GF-D8 (cell line): ENCODE measurements at places on chromosomes 4 and X.

GRCh38 chr4:80362578-80363181 lies 27.1 kb downstream of the CFAP299 start:
- DNase-seq: no peak

DNA sequence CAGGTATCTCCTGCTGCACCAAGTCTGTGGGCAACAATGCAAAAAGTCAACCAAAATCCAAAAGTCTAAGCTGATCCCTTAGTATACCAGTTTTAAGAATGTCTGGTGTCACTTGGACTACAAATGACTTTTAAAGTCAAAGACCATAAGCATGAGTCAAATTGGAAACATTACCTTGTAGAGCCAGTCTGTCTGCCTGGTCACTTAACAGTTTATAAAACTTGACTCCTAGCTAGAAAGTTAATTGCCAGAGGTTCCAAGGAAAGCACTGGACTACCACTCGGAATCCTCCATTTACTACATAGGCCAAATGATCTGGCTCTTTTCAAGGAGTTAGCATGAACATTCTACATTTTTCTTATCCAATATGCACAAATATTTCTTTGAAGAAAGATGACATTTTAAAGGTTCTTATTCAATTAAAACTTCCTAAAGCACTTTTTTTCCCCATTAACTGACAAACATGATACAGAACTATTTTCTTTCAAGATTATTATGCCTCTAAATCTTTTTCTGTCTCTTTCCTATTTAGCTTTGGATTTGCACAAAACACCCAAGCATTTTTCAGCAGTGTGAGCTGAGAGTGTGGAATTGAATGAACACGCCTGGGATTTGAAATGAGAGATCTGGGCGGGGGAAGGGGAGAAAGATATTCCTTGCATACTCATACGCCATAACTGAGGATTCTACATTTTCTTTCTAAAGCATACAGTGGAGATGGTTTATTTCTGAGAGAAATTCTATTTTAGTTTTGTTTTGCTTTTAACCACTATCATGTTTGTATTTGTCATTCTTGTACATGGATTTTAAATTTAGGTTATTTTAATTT lies 188.4 kb downstream of the SHROOM3 start:
- DNase-seq: no peak

GRCh38 chr4:107299646-107300045 lies 263.5 kb upstream of the DKK2 start:
- no peak for DNase-seq

DNA sequence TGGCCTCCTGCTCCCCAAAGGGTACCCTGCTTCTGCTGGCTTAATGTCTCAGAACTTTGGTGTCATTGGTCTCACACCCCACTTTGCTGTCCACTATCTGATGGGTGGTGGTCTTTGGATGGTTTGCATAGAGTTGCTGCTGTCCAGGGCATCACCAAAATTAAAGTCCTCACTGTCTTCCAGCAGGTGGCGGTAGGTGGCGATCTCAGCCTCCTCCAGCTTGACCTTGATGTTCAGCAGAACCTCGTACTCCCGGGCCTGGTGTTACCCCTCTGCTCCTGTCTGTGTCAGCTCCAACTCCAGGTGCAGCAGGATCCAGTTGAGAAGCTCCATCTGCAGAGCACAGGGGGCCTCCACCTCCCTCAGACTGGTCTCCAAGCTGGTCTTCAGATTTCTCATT lies 1169.5 kb upstream of the PABPC4L start:
- DNase-seq: no peak

DNA sequence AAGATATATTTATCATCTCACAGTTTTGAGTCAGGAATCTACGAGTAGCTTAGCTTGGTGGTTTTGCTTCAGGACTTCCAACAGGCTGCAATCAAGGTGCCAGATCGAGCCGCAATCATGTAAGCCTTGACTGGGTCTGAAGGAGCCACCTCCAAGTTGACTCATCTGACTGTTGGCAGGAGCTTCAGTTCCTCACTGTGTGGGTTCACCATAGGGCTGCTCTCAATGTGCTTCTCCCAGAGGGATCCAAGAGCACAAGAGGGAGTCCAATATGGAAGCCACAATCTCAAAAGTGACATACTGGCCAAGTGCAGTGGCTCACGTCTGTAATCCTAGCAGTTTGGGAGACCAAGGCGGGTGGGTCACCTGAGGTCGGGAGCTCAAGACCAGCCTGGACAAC lies 26.5 kb downstream of the DCHS2 start:
- no peak for DNase-seq

GRCh38 chr4:183758061-183758757 lies 99.1 kb downstream of the TRAPPC11 start:
- no peak for DNase-seq

- no peak for DNase-seq
These were observed 157.3 kb upstream of the RAPGEF2 start for GRCh38 chr4:158945529-158946108.

- no peak for DNase-seq
These were observed 665.6 kb upstream of the CPEB2 start for GRCh38 chr4:14336656-14337055.

- DNase-seq: no peak
These were observed at the start of gene BEX3 for GRCh38 chrX:103376118-103376978. Gene BEX3 (plus strand): TSS chrX:103376538. CDS start chrX:103377522, 984 bp downstream.

GRCh38 chrX:23637187-23637586 lies 30.1 kb upstream of the PRDX4 start:
- no peak for DNase-seq

- no peak for DNase-seq
These were observed 78.9 kb upstream of the FMR1 start for GRCh38 chrX:147832707-147833348.

DNA sequence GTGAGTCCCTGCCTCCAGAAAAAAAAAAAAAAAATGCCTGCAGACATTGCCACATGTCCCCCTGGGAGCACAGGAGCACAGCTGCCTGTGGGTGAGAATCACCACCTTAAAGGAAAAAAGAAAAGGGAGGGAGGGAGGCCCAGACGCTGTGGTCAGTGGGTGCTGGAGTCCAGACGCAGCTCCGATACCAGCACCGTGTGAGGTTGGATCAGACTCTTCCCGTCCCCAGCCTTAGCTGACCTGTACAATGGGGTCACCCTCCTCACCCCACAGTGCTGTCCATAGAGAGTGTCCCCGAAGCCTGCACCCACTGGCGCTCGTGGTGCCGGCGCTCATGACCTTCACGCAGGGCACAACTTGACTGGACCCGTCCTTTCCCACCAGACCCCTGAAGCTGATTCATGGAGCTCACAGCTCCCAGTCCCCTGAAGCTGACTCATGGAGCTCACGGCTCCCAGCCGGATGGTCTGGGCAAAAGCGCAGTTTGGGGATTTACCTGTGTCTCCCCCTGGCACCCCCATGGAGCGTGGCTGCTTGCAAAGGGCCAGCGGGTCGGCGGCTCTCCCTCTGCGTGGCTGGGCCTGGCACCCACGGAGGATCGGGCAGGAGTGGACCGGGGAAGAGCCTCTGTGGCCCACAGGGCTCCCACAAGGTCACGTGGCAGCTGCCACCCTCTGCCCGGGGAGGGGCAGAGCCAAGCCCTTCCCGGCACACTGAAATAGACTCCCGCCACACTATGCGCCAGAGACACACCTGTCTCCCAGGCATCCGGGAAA lies 31.4 kb downstream of the ABLIM2 start:
- no peak for DNase-seq

- DNase-seq: no peak
These were observed 181.3 kb upstream of the KLF3 start for GRCh38 chr4:38482696-38483095.

DNA sequence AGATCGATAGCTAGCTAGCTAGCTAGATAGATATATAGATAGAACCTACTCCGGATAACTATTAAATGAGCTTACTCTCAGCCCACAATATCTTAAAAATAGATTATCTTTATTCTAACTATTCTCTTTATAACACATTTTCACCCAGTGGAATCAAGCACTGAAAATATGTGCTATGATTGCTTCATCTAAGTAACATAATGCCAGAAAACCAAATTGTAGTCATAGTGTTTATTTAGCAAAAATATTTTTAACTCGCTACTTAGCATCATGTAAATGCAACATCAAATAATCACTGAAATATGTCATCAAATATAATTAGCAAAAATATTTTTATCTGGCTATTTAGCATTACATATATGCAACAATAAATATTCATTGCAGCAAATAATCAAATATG lies 1.5 kb downstream of the TMEM156 start:
- no peak for DNase-seq

GRCh38 chr4:10201381-10202223 lies 85.0 kb upstream of the WDR1 start:
- DNase-seq: no peak

GRCh38 chrX:153435845-153436244 lies 10.0 kb downstream of the TREX2 start:
- DNase-seq: no peak

- DNase-seq: peak; percentile 46
These were observed 70.3 kb downstream of the PPEF2 start for GRCh38 chr4:75831856-75832405.

DNA sequence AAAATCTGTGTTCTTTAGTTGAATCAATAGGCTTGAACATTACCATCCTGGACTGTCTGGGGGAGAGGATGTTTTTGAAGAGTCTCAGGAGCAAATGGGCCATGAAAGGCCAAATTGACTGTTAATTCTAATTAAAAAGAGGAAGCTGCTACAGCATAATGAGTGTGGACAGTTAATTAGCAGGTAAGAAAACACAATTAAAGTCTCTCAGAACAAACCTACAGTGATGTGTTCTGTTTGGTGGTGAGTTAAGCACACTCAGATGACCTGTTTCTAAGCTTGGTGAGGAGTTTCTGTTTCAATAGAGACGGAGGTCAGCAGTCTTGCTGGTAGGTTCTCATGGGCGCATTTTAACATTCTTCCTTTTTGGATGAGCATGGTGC lies 68.1 kb downstream of the DRD5 start:
- DNase-seq: no peak

DNA sequence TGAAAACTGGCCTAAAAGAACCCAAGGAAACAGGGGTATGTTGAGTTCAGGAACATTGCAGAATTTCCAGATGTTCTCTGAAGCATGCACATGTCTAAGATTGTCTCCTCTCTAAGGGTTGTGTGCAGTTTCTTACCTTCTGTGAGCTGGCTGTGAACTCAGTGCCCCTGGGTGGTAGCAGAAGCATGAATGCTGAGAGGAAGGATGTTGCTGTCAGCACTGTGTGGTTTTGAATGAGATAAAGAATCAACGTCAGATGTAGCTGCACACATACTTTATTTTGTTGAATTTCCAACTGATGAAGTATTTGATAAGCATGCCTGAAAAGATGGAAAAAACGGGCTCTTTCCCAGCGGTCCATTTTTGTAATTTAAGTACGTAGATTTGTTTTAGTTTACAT lies 23.8 kb upstream of the CD38 start:
- peak; percentile 65 for DNase-seq

- no peak for DNase-seq
These were observed 40.7 kb upstream of the FAM9A start for GRCh38 chrX:8841911-8842310.

DNA sequence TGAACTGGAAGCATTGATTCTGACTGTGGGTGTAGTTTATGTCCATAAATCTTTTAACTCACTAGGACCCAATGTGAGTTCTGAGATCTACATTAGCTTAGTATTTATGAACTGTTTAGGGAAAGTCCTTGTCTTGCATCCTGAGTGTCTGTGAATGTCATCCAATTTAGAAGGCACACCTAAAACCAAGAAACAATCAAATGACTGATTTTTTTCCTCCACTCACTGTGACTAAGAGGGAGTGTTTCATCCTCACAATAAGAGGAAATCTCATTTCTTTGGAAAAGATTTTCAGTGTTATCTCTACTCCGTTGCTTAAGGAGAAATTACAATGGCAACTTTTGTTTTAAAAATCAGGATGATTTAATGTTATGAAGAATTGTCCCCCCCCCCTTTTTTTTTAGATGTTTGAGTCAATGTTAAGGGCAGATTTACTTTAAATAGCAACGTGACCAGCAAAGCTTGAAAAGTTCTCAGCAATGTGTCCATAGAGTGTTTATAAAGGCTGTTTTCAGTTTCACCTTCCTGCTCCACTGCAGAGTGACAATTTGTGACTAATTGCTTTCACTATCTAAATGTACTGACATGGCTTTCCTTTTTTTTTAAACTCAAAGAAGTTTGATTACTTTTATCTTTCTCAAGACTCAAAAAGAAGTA lies 173.0 kb downstream of the SPCS3 start:
- no peak for DNase-seq

DNA sequence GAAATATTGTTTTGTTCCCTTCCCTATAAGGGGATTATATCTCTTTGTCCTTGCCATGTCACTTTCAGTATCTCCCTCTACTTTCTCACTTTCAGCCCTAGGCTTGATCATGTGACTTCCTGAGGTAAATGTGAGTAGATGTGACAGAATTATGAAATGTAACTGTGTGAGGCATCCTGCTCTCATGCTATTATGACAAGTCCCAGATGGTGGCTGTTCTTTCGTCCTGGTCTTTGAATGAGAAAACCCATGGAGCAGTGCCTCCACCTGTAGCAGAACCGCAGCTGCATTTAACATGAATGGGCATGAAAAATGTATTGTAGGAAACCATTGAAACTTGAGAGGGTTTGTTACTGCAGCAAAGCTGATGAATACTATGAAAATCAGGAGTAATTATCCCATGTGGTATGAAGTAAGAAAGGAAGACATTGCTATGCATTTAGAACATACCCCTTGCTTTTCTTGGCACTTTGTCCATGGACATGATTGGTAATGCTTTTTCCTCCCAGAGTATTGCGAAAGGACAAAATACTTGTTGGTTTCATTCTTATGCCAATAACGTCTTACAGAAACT lies 202.2 kb upstream of the GPRIN3 start:
- DNase-seq: no peak

DNA sequence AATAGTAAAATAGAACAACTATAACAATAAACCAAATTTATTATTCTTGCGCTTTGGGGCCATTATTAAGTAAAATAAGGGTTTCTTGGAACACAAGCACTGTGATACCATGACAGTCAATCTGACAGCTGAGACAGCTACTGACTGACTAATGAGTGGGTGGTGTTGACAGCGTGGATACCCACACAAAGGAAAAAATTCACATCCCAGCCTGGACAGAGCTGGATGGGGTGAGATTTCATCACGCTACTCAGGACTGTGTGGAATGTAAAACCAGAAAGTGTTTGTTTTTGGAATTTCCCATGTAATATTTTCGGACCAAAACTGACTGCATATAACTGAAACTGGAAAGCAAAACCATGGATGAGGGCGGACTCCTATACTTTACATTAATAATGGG lies 48.8 kb downstream of the IGFBP7 start:
- DNase-seq: no peak
